Fibroblast of upper back skin (primary cell): ENCODE measurements at places on chromosomes 4 and X.
A peak's percentile ranks its signal among the peaks of the same experiment; 100 is the strongest.

- DNase-seq, result no peak
These were observed 15.9 kb downstream of the RTL9 start for GRCh38 chrX:110374559-110374958.

DNA sequence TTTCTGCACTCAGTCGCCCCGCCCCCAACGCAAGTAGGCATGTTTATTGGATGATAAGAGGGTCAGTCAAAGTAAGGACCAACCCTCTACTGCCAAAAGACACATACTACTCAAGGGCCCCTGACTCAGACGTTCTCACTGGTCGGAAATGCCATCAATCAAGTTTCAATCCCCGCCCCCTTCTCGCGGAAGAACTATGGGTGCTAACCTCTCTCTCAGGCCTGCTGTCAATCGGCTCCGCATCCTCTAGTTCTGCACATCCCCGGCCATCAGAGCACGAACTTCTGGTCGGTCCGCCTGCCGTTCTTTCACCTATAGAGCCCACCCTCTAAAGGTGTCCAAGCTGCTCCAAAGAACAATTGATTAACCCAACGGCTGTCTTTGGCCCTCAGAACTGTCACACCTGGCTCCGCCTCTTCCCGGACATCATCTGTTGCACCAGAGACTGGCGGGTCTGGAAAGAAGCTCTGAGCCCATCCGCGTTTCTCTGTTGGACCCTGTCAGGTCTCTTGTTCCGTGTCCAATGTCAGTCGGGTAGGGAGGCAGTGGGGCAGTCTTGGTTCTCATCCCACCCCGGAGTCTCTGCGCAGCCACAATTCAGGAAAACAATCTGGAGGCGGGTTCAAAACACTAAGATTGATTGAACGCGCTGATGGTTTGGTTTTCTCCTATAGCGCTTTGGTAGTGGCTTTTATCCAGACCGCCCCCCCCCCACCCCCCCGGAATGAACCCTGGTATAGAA, 15.2 kb downstream of the NDUFB11 start:
- peak; percentile 97 for DNase-seq

DNA sequence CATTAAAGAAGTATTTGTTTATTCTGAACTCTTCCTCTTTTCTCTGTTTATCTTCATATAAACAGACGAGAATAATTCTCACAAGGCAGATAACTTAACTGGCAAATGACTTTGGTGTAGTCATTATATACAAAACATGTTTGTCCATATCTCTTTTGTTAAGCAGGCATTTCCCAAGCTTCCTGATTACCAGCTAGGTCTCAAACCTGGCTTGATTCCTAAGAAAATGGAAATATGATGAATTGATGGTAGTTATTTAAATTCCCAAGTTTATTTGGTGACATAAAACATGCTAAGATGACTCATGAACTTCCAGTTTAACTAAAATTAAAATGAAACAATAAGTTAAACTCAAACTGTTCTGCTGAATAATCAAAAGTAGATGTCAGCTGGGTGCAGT, 96.8 kb downstream of the ARSJ start:
- DNase-seq, result no peak

DNA sequence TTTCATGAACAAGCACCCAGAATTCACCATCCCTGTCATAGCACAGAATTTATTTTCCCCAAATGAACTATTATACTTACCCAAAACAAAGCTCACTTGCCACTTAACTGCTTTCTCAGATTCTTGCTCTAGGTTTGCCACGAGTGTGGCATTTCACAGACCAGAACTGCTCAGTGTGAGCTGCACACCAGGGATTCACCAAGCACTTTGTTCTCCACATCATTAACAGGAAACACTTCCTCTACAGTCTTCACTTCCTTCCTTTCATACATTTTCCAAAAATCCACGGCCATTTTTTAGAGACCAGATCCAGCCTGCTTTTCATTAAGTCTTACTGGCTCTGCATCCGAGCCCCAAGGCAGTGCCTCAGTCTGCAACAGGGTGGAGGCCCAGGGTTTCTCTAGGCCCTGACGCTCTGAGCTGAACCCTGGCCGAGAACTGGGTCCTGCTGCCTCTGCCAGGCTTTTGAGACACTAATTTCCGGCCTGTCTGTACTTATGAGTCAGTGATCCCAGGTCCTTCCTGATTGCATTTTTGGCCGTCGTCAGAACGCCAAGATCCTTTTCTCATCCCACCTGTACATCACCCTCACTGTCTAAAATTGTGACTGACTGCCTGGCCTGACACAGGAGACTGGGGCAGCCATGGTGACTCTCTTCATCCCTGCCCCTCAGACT, 67.6 kb upstream of the MTNR1A start:
- DNase-seq, result peak; percentile 74

DNA sequence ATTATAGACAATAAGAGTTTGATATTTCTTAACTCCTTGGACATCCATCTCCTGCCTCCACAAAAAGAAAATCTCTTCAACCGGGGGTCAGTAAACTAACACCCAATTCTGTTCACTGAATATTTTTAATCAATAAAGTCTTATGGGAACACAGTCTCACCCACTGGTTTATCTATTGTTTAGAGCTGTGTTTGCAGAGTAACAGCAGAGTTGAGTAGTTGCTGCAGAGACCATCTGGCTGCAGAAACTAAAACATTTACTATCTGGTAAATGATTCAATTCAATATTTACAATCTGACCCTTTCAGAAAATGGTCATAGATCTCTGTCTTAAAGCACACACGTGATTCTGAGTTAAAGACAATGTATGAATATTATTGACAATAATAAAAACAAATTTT, 94.0 kb downstream of the TMA16 start:
- DNase-seq, result no peak

DNA sequence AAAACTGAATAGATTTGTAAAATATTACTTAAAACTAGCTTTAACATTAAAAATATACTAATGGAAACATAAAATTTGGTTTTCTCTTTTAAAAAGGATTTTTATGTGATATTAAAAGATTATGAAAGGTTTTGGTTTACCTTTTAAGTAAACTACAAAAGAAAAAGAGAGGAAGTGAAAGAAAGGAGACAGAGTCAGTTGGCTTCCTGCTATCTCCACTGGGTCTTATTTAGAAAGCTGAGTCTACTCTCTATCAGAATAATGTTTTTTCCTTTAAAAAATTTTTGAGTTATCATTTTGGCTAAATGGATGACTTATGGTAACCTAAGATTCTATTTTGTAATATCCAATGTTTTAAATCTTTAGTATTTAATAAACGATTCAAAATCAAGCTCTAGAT, 21.6 kb upstream of the ATP8A1 start:
- no peak for DNase-seq

DNA sequence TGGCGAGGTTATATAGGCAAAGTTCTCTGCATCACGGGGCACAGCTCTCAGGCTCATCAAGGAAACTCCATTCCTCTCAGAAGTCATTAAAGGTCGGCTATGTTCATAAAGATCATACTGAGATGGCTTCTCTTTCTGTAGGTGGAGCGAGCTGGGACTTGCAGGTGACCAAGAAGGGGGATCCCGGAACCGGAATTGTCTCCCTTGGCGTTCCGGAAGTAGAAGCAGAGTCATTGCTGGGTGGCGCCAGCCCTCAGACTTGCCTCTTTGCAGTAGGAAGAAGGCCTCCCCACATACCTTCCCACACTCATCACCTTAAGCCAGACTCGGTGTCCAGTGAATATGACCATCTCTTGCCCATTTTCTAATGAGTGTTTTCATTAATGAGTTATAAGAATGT, 17.9 kb upstream of the HPGD start:
- DNase-seq, result no peak

DNA sequence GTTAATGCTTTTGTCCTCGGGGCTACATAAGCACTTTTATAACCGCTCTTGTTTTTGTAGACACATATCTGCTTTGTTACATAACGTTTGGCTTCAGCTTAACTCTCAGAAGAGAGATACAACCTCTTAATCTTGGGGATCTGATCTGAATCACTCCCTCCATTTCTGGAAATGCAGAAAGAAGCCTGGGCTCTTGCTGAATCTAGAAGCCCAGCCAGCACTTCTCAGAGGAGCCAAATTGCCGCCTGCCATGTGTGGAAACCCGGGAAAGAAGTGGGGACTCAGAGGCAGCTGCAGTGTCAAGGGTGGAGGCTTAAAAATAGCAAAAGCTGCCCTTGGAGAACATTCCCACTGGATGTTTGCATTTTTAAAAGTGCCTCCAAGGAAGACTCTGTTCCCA, 69.3 kb upstream of the LDB2 start:
- DNase-seq, result peak; percentile 34
